ENCODE measurements at places on chromosomes 13 and 19.

DNA sequence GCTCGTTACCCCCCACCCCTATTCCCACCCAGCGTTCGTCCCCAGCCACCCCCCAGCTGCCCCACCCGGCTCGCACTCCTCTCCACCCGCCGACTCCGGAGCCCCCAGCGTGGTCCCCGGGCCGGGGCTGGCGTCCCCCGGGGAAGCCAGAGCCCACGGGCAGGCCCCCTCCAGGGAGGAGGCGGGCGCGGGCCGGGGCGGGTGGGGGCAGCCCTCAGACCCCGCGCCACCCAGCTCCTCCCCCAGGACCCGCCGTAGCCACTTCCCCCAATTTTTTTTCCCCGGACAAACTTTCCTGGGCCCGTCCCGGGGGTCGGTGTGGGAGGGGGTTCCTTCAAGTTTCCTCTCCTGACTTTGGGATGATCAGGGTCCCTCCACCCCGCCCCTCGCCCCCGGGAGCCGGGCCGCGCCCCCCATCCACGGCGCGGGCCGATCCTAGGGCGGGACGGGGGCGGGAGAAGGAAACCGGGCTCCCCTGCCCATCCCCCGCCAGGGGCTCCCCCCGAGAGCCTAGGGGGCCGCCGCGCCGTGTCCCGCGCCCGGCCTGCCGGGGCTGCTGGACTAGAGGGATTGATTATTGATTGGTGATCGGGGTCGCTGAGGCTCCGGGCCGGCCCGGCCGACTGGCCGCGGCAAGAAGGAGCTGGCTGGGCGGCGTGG is 927 bp upstream of the TSHZ3 start:
- DNase-seq = no peak

GRCh38 chr19:47351548-47351947 is 2.4 kb downstream of the DHX34 start:
- peak; percentile 64 for DNase-seq

DNA sequence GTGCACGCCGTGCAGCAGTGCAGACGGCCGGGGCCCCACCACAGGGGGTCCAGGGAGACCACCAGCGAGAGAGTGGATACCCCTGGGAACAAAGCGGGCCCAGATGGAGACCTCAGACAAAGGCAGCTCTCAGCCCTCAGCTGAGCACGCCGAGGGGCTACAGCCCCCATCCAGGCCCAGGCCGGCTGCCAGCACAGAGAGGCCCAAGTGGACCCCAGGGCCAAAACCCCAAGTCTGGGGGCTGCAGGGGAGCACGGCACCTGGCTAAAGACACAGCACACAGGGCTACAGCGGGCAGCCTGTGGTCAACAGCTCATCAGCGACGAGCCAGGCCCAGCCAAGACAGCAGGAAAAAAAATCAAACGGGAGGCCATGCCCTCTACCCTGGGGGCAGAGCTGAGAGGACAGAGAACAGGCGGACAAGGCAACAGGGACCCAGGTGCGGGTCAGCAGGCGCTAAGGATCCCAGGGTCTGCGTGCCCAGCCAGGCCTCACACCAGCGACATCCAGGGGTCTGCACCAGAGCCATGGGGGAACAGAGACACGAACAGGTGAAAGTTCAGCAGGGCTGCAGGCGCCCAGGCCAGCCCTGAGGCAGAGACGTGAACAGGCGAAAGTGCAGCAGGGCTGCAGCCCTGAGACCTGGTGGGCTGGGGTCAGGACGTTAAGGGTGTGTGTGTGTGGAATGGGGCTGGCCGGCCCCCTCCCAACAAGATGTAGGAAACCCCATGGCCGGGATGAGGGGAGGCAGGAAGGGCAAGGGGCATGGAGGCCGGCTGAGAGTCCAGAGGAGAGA is 34.3 kb downstream of the RASA3 start:
- DNase-seq = no peak

DNA sequence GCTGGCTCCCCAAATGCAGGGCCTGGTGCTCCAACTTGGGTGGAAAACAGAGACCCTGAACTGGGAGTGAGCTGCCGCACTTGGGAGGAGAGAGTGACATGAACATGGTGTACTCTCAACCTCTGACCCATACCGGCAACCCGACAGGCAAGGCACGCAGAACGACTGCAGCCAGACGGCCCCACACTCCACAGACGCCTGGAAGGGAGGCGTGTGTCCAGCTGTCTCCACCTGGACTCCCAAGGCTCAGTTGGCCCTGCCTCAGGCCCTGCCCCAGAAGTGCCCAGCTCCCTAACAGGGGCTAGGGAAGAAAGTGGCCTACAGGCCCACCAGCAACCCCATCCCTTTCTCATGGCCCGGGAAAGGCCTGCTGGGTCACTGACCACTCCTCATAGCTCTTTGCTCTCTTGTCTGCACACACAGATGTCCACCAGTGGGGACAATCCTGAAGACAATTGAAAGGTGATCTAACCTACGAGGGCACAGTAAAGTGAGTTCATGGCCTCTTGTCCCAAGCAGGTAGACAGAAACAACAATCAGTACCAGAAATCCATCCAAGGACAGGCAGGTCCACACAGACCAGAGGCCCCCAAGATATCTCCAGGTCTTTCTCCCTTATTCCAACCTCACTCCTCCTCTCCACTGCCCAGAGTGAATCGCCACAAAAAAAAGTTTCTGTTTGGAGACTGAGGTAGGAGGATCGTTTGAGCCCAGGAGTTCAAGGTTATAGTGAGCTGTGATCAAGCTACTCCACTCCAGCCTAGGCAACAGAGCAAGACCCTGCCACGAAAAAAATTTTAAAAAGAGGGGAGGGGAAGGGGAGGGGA is 28.2 kb downstream of the ELL start:
- DNase-seq = no peak

- DNase-seq = no peak
These were observed 2.2 kb downstream of the SPTBN4 start for GRCh38 chr19:40469011-40469410.

Data from Kasumi-1 (cell line).